ENCODE measurements at places on chromosomes 4 and X.

- peak; percentile 7 for DNase-seq
These were observed 8.3 kb upstream of the SRPK3 start for GRCh38 chrX:153772316-153773217.

DNA sequence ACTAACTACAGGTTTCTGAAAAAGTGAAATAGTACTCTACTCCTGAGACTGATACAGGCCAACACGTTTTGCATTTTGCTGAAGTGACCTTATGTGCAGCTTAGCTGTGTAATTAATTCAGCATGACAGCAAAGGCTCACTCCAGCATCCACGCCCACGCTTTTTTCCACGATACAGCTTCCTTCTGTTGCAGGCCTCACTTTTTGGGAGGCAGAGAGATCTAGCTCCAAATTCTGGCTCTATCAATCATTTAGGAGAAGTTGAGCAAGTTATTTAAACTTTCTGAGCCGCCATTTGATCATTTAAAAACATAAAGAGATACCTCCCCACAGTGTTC lies 160.3 kb downstream of the AFAP1 start:
- no peak for DNase-seq

DNA sequence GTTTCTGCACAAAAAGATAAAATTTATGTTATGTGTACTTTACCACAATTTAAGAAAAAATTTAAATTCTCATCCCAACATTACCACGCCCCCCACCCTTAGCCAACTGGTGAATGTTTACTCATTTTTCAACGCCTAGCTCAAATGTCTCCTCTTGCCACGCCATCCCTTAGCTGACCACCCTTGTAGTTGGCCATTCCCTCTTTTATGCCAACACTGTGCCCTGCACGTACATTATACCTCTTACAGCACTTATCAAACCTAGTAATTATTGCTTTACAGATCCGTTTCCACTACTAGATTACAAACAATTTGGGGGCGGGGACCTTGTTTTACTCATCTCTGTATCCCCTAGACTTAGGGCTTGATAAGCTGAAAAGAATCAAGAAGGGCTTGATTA lies 644 bp downstream of the ERCC6L start:
- DNase-seq, result no peak

DNA sequence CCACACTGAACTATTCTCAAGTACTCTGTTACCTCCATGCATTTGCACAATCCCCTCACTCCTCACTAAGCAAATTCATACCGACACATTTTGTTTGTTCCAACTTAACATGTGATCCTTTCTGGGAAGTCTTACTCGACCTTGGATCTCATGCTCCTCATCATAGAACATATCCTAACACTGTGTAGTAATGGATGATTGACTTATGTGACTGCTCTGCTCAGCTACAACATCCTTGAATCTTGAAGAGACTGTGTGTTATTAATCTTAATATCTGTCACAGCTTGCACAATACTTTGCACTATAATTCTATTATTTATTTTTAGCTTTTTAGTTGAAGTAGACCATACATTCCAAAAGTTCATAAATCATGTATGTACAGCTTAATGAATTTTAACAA lies 23.9 kb upstream of the TRPC3 start:
- DNase-seq, result no peak

- DNase-seq, result no peak
These were observed 9.6 kb downstream of the MSX1 start for GRCh38 chr4:4868758-4869723.

DNA sequence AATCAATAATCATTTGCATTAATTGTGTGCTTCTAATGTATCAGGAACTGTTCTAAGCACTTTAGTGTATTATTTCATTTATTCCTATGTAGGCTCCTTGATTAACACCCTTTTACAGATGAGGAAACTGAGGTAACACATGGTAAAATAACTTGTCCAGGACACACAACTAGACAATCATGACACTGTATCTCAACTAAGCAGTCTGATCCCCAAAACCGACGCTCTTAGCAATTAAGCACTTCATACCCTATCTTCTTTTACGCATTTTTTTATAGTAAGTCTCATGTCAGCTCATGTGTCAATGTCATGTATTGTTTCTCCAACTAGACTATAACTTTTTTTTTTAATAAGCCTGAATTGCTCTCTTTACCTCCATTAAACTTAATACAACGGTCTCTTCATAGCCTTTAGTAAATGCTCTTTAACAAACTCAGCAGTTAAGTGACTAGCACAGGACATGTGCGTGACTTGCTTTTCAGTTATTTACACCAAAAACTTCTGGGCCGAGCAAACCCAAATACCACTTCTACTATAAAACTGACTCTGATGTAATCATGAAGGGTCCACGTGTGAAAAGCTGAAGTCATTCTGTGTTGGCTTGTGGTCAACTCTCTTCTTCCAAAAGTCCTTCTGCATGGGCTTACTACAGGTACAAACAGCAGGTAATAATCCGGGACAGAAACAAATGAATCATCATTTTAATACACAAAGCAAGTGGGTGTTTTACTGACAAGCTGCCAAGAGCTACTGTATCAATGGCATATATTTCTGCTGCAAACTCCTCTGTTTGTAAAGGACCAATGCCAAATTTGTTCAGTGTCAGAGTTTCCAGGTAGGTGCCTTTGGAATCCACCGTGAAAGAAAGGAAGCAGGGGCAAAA lies 7.9 kb upstream of the AMBN start:
- no peak for DNase-seq

DNA sequence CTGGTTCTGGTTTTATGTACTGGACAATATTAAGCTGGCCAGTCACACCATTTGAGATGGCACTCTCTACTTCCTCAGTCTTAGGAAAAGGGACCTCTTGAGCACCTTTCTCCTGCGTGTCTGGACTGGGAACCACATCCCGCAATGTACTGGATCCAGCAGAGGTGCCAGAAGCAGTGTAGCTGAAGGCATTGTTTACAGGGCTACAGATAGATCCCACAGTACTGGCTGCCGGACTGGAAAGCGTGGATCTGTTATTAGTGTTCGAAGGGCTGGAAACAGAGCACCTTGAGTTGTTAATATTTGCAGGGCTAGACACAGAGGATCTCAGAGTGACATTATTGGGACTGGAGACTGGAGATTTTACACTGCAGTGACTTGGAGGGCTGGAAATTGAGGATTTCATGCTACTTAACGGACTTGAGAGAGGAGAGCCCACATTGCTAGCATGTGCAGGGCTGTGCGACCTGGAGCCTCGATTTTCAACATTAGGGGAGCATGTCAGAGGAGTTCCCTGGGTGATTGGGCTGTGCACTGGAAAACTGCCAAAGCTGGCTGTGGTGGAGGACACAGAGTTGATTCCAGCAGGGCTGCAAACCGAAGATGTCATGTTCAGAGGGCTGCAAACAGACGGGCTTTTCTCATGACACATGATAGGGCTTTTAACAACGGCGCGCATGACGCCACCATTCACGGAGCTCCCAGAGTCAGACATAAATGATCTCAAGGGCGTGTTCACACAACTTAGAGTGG lies 6.4 kb downstream of the NR3C2 start:
- no peak for DNase-seq

GRCh38 chr4:37246891-37247290 lies 2.3 kb downstream of the NWD2 start:
- no peak for DNase-seq

DNA sequence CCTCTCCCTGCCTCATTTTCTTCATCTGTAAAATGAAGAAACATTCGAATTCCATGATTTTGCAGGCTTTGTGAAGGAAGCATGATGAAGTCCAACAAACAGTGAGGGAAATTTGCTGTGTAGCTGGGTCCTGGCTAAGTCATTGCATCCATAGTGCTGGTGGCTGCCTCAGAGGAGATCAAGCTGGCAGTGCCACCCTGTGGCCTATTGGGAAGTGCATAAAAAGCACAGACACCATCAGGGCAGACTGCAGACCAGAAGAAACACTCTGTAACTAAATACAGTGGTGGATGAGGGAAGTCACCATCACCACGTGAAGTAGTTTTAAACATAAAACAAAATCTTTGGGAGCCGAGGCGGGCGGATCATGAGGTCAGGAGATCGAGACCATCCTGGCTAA lies 40.7 kb upstream of the DDX3X start:
- peak; percentile 37 for DNase-seq

GRCh38 chr4:153465140-153465539 lies 1.0 kb upstream of the TMEM131L start:
- DNase-seq, result no peak

GRCh38 chr4:158292156-158292555 lies 81.9 kb downstream of the TMEM144 start:
- no peak for DNase-seq

GRCh38 chr4:171876636-171877035 lies 63.4 kb downstream of the GALNTL6 start:
- no peak for DNase-seq

- DNase-seq, result no peak
These were observed 74.0 kb upstream of the AFF2 start for GRCh38 chrX:148426467-148426866.

DNA sequence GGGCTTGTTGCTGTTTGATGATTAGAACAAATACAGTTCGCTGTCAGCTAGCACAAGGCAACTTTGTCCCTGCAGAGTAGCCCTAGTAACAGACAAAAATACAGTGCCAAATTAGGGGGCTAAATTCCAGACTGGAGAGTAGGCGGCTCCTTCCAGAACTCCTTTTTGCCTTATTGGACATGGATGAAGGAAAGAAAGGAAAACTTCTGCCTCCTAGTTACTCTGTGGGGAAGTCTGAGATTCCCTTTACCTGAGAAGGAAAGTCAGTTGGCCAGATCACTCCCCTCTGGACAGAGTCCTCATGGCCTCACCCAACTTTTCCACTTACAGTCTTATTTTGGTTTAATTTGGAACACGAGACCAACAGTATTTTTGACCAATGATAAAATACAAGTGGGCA lies 140.5 kb upstream of the ADAMTS3 start:
- no peak for DNase-seq

DNA sequence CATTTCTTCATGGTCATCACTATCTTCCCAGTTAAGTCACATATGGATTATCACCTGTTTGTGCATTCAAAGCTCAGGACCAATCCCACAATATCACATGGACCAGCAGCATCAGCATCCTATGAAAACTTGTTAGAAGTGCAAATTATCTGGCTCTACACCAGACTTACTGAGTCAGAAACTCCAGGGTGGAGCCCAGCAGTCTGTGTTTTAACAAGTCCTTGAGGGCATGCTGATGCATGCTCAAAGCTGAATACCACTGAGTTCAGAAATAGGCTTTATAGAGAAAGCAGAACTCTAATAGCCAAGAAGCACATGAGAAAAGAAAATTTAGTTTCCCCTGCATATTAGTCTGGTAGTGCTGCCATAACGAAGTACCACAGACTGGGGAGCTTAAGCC lies 62.4 kb upstream of the GABRQ start:
- no peak for DNase-seq

GRCh38 chr4:73730292-73730691 lies 10.1 kb upstream of the CXCL8 start:
- no peak for DNase-seq

DNA sequence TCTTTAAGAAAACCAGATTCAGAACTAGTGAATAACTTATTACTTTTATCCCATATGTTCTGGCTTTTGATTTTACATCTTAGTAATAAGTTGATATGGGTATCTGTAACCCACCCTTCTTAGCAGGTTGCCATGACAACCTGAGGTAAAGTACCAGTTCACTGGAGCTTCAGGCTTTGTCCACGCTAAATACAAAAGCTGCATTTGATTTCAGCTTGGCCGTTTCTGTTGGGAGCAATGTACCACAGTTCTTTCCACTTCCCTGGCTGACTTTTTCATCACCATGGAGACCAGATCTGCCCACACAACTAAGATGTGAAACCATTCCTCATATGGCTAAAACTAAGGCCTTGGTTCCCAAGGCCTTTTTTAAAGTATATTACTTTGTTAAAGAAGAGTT lies 26.1 kb downstream of the KLHL34 start:
- DNase-seq, result no peak

GRCh38 chr4:112189754-112190153 lies 41.8 kb upstream of the AP1AR start:
- DNase-seq, result no peak

DNA sequence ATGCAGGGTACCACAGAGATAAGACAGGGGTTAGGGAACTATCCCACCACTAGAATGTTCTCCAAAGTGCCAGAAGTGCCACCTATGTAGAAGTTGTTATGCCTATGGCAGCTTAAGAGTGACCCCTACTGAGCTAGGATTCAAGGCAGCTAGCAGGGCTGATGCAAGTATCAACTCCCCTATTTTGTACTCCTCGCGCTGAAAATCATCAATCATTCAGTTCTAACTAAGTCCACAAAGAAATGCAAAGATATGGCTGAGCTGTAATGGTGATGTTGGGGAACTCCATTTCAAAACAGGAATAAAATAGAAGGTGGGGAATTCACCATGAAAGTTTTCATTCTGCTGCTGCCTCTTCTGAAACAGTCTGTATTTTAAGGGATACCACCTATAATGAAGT lies 13.8 kb downstream of the ACSL4 start:
- no peak for DNase-seq

DNA sequence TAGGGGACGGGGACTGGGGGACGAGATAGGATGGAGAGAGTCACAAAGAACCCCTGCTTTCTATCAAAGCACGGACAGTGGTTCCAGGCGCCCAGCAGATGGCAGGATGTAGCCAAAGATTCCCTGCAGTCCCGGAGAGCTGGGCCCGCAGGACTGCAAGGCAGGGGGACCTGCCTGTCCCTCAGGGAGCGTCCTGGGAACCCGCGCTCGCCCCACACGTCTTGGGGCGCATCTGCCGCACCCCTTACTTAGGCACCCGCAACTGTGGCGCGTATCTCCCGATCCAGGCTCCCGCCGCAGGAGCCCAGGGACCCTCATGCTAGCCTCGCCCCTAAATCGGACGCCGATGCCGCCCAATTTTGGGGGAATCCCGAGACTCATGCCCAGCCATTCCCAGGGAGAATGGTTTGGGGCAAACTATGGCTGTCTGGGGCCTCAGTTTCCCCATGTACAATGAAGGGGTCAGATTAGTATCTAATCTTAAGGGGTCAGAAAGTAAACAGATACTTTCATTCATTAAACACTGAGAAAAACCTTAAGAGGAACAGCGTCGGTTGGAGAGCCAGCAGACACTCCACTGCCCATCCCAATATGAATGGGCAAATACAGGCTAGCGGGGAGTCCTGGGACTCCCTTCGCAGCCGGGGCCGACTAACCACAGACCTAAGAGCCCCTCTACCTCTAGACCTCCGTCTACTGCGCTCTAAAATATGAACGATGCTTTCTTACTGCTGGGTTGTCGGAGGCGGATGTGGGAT lies 581 bp upstream of the STK32B start:
- peak; percentile 86 for DNase-seq

GRCh38 chrX:46634577-46634976 lies 61.0 kb downstream of the CHST7 start:
- DNase-seq, result no peak

GRCh38 chr4:33911959-33912358 lies 2332.4 kb downstream of the ARAP2 start:
- DNase-seq, result no peak

DNA sequence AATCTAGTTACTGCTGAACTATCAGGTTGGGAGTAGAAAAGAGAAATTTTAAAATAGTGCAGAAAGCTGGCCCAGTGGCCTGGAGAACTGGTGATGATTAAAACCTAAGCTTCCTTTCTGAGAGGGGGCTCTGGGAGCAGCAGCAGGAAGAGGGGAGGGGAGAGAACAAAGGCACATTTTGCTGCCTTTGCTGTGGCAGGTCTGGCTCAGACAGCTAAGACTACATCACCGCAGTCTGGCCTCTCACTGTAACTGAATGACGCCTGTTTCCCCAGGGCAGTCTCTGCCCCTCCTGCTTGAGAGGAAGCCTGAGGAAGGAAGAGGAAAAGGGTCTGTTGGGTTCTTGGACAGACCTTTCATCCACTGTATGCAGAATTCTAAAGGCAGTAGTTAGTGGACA lies 148.5 kb downstream of the FRAS1 start:
- no peak for DNase-seq

GRCh38 chr4:122772311-122772710 lies 39.8 kb downstream of the BBS12 start:
- no peak for DNase-seq

All from WERI-Rb-1 (cell line).